ENCODE measurements at places on chromosomes 7 and 10.

- DNase-seq: no peak
Measured at GRCh38 chr10:101091546-101092290, 29.9 kb downstream of the KAZALD1 start.

- no peak for DNase-seq
Measured at GRCh38 chr10:52316001-52316400, 1.9 kb downstream of the DKK1 start.

- DNase-seq: no peak
Measured at GRCh38 chr10:74855027-74855426, 28.6 kb downstream of the KAT6B start.

GRCh38 chr7:16747102-16747501 is 6.5 kb upstream of the TSPAN13 start:
- no peak for DNase-seq

- no peak for DNase-seq
Measured at GRCh38 chr7:99446096-99446495, 7.4 kb downstream of the CPSF4 start.

- peak; percentile 70 for DNase-seq
Measured at GRCh38 chr7:139718859-139719258, 58.9 kb downstream of the HIPK2 start.

GRCh38 chr10:35573796-35574195 is 31.3 kb upstream of the GJD4 start:
- no peak for DNase-seq

- no peak for DNase-seq
Measured at GRCh38 chr10:60490013-60490412, 100.3 kb upstream of the ANK3 start.

GRCh38 chr10:1272079-1272776 is 216.0 kb downstream of the WDR37 start:
- DNase-seq: no peak

- no peak for DNase-seq
Measured at GRCh38 chr10:123359539-123359938, 205.3 kb downstream of the BUB3 start.

DNA sequence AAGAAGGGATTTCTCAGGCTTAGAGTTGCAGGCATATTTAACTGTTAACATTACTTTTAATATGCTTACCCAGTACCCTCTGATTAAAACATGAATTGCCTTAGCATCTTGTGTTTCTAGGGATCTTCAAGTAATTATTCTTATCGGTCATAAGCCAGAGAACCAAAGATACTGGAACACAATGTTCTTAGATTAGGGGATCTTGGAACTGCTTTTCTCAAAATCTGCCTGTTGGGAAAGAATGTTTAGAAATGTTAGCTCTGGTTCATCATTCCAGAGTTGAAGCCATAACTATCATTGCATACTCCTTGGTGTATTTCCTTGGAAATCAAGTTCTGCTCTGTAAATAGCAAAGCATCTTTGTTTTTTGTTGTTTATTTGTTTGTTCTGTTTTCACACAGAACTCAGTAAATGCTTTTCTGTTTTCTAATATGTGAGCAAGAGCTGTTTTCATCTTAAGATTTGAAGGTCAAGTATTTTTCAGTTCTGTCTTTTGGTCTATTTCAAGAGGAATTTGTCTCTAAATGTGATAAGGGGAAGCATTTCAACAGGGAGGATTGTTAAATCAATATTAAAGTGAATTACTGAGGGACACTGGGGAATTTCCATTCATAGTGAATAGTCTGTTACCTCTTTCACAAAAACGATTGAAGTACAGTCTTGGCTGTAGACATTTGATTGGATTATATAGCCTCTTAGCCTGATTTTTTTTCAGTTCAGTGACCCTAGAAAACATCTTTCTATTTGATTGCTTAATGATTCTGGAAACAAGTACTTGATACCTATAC is 103.2 kb upstream of the CYP26C1 start:
- no peak for DNase-seq

DNA sequence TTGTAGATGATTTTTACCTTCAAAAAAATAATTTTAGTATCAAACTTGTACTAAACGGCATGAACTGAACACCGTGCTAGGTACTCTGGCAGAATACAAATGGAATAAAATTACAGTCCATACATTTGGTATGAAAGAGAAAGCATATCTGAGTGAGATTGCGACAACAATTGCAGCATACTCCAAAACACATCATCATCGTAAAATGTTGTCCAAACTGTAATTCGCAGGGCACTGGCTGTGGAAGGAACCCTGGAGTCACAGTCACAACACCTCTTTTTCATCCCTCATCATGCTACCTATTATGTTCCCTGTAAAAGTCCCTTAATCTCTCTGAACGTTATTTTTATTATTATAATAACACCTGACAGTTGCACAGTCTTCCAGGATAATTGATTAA is 13.5 kb downstream of the CREM start:
- DNase-seq: no peak

GRCh38 chr7:26190417-26190869 is 10.1 kb downstream of the HNRNPA2B1 start:
- DNase-seq: no peak

- DNase-seq: peak; percentile 66
Measured at GRCh38 chr7:43454936-43455518, 127.9 kb upstream of the STK17A start.

DNA sequence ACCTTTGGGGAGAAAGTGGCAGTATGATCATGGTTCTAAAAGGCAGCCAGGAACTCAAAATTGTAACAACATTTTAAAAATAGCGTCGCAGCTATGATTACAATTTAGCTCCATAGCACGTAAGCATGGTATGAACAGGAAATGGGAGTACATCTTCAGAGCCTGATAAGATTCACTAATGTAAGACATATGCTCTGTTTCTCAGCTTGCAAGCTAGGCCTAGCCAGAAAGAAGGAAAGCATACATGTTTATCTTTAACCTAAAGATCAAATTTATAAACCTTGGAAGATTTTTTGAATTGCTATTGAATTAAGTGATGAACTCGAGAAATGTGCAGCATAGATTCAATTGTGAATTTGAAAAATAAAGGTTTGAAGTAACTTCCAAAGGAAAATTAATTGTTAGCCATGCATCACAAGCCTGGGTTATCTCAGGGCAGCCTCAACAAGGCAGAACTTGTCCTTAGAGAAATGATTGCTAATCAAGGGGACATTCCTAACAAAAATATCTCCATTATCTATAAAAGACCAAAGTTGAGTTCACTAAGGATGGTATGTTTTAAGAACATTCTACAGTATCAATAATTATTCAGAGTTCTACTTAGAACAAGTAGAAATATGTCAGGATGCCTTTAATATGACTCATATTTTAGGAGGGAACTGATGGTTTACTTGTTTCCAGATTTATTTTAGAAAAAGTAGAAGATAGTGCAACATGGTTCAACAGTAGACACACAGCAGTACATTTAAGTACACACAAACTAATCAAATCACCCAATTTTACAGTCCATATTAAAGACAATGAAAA is 38.8 kb upstream of the SEPTIN7 start:
- DNase-seq: no peak

- peak; percentile 72 for DNase-seq
Measured at GRCh38 chr7:71733107-71733870, 601.3 kb downstream of the GALNT17 start.

DNA sequence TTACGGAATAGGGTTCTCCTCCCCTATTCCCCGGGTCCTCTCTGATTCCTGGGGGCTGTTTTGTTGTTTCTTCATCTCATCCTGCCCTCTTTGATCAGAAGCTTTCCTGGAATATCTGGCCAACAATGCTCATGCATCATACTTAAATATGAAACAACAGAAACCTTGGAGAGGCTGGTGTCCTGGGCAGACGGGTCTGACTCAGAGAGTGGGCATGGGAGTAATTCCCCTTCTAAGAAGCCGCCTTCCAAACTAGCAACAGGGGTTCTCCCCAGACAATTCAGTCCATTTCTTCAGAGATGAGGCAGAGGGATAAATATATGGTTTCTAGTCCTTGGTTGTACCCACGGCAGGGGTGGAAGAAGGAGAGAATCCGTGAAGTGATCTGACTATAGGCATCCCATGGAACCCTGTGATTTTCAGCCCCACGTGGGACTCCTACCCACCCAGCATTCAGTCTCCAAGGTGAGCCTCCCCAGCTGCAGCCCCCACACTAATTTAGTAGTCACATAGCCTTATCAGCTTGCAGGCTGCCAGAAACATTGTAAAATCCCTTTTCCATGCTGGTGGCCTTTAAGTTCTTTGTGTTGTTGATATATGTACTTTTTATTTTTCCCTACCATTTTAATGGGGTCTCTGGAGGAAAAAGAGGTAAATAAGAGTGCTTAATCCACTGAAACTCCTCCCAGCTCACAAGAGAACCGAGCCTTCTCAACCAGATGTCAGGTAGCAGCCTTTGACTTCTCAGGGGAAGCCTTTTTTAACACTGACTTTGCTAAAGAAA is 119.2 kb downstream of the SFMBT2 start:
- no peak for DNase-seq

GRCh38 chr10:129418496-129419225 is 48.4 kb upstream of the MGMT start:
- DNase-seq: no peak

- no peak for DNase-seq
Measured at GRCh38 chr10:118580702-118581101, 14.7 kb downstream of the PRLHR start.

DNA sequence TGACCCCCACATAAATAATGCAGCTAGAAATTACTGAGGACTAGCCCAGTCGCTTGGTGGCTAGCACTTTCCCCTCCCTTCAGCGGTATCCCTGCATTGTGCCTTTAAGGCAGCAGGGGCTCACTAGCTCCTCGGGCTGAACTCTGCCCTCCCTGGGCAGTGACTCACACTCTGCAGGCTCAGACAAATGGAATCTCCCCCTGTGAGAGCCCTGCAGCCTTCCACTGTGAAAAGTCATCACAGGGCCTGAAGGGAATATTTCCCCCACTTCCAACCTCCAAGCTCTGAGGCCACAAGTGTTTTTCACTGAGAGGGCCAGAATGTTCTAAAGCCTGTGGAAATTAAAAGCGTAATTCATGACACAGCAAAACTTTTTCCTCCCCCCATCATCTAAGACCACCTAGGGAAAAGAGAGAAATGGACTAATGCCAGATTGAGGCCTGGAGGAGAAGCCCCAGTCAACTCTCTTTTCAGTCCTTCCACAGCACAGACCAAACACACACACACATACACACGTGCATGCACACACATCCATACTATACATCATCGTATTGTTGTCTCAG is 93.6 kb upstream of the COL1A2 start:
- DNase-seq: no peak

DNA sequence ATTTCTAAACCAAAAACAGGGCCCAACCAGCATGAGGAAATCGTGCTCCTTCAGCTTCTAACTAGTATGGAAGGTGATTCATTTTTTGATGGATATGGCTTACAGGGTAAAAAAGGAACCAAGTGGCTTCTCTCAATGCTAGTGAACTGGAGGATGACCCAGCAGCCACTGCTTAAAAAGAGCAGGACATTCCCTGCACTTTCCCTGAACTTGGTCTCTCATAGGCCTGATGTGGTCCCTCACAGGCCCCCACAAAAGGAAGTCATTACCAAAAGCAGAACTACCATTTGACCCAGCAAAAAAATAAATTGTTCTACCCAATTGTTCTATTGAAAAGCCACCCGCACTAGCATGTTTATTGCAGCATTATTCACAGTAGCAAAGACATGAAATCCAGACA is 188.8 kb downstream of the CALN1 start:
- DNase-seq: peak; percentile 87

GRCh38 chr10:6842722-6843121 is 262.6 kb upstream of the PRKCQ start:
- DNase-seq: no peak

All from common myeloid progenitor, CD34-positive (primary cell).